ENCODE measurements at places on chromosomes 4 and X.
A peak's percentile ranks its signal among the peaks of the same experiment; 100 is the strongest.

- no peak for DNase-seq
These were observed 23.6 kb upstream of the GPRIN3 start for GRCh38 chr4:89331197-89331596.

- DNase-seq: no peak
These were observed 12.4 kb upstream of the RGS12 start for GRCh38 chr4:3280466-3280865.

GRCh38 chrX:46567388-46567787 lies 6.2 kb upstream of the CHST7 start:
- no peak for DNase-seq

GRCh38 chr4:27594922-27595321 lies 734.3 kb downstream of the STIM2 start:
- DNase-seq: no peak

GRCh38 chr4:126354784-126355183 lies 1040.0 kb downstream of the FAT4 start:
- no peak for DNase-seq

DNA sequence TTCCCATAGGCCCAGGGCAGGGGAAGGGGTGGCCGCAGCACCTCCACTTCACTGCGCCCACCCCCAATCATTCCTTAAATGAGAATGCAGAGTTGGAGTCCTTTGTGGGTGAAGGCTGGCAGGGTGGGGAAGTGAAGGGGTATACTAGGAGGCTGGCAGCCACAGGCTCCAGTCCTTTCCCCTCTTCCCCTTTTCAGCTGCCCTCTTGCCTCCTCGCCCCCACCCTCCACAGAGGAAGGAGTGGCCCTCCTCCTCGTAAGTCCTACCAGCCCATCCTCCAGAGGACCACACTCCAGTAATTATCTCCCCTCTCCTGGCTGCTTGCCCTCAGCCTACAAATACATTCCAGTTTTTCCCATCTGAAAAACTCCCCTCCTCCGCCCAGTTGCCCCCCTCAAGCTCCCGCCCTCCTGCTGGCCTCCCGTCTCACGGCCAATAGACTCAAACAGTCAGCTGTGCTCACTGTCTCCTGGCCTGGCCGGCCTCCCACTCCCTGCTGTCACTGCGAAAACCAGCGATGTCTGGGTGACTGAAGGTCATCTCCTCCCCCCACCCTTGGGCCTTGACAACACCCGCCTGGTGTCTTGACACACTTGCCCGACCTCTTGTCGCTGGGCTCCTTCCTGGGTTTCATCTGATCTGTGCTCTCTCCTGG lies 38.8 kb downstream of the EFNB1 start:
- DNase-seq: no peak

DNA sequence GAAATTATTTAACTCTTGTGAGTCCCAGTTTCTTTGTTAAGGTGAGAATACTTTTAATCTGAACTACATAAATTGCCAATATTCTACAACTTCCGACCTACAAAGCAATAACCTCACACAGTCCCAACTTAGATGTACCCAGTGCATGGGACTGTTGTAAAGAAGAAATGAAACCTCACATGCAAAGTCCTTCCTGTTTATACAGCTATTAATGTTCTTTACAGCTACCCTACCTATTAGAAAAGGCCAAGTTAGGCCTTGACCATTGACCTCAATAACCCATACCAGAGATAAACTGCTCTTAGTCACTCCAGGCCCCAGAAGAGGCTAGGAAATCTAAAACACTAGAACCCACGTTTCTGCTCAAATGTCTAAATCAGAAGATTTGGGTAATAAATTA lies 920.1 kb upstream of the TENM3 start:
- DNase-seq: no peak

GRCh38 chrX:107272431-107272921 lies 66.1 kb downstream of the DNAAF6 start:
- no peak for DNase-seq

- DNase-seq: no peak
These were observed 153.5 kb downstream of the PCDH18 start for GRCh38 chr4:137378821-137379220.

DNA sequence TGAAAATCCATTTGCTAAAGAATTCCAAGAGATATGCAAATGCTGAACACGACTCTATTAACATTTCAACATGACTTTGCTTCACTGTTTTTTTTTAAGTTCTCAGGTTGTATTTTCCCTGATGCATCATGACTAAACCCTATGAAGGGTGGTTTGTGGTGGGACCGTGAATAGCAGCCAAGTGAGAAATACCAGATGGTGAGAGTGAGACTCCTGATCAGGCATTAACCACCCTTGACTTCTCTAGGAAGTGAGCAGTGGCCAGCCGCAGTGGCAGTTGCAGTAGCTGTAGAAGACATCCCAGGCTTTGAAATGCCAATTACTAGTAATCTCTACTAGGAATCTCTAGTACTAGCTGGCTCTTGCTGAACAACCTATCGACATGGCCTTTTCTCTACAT lies 383.4 kb downstream of the FAM133A start:
- no peak for DNase-seq

DNA sequence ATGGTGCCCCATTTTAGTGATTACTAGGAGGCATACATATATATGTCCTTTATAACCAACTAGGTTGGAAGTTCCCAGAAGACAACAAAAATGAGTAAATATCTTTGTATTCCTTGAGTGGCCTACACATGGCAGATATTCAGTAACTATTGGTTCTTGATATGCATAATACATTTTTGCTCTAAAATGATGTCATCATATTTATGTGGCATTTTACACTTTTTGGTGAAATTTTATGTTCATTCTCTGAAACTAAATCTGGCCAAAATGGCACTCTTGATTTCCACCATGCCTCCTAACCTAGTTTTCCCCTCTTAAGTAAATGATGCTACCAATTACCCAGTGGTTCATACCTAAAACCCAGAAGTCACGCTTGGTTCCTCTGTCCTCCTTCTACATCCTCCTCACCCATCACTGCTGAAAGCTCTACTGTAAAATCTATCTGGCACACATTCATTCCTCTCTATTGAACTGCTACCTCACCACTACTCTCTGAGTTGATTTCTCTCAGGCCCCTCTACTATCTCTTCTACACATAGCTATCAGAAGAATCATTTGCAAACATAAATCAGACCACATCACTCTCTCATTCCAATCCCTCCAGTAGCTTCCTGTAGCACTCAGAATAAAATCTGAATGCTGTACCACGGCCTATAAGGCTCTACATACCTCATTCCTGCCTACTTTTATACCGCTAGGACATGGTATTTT lies 13.4 kb downstream of the SLC10A7 start:
- DNase-seq: no peak

GRCh38 chrX:69228732-69229131 lies 63.5 kb upstream of the PJA1 start:
- DNase-seq: no peak

DNA sequence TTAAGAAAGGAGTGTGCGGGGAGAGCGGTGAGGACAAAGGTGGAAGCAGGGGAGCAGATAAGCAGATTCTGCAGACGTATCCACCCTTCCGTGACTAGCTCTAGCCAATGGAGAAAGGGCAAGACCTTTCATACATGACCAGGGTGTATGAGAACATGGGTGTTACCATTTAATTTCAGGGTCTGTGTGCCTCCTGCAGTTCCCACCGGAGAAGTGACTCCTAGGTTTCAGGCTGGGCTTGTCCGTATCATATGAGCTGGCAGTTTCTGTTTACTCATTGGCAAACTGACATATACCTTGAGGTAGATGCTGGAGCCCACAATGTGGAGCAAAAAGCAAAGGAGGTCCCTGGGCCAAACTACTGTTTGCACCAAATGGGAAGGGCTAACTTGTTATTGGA lies 6.8 kb downstream of the RBM47 start:
- no peak for DNase-seq

- no peak for DNase-seq
These were observed 157.8 kb upstream of the TLL1 start for GRCh38 chr4:165715211-165715610.

- no peak for DNase-seq
These were observed 39.4 kb downstream of the WFS1 start for GRCh38 chr4:6308899-6309643.

- no peak for DNase-seq
These were observed 37.7 kb downstream of the ARHGAP24 start for GRCh38 chr4:85512446-85513205.

GRCh38 chrX:133444952-133445831 lies 29.9 kb upstream of the GPC4 start:
- no peak for DNase-seq

- no peak for DNase-seq
These were observed 562.2 kb upstream of the SLIT2 start for GRCh38 chr4:19689511-19689910.

GRCh38 chr4:25883565-25883964 lies 20.8 kb upstream of the SEL1L3 start:
- no peak for DNase-seq

GRCh38 chr4:98652996-98653395 lies 5.4 kb downstream of the TSPAN5 start:
- DNase-seq: no peak

DNA sequence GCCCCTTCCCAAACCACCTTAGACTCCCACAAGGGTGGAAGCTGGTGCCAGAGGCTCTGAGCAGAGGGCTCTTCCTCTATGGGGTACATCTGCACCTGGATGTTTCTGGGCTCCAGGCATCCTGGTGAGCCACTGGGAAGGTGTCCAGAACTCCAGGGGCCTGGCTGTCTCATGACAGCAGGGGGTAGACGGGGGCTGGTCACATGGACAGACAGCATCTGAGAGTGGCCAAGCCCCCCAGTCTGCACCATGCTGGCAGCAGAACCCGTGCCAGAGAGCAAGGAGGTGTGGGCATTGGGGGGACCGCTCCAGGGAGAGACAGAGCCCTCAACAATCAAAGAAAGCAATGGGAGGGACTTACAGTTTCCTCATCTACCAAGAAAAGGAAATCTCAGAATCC lies 39.5 kb downstream of the ZFYVE28 start:
- no peak for DNase-seq

- no peak for DNase-seq
These were observed 125.4 kb downstream of the AMMECR1 start for GRCh38 chrX:110192516-110192915.

DNA sequence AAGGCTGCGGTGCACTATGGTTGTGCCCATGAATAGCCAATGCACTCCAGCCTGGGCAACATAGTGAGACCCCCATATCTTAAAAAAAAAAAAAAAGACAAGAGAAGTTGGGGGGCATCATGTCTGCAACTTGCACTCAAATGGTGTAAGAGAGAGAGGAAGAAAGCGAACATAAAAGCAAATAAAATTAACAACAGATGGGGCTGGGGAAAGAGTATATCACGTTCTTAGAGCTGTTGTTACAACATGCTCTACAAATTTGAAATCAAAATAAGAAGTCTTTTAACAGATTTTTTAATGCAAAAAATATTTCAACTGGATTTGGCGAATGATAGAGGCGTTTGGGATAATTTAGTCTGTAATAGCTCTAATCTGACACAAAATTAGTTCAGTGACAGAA lies 144.9 kb downstream of the FNIP2 start:
- DNase-seq: no peak

DNA sequence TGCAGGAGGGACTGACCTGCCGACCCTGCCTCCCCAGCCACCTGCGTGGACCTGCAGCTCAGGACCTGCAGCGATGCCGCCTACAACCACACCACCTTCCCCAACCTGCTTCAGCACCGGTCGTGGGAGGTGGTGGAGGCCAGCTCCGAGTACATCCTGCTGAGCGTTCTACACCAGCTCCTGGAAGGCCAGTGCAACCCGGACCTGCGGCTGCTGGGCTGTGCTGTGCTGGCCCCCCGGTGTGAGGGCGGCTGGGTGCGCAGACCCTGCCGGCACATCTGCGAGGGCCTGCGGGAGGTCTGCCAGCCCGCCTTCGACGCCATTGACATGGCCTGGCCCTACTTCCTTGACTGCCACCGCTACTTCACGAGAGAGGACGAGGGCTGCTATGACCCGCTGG lies 8.5 kb downstream of the CPZ start:
- no peak for DNase-seq

DNA sequence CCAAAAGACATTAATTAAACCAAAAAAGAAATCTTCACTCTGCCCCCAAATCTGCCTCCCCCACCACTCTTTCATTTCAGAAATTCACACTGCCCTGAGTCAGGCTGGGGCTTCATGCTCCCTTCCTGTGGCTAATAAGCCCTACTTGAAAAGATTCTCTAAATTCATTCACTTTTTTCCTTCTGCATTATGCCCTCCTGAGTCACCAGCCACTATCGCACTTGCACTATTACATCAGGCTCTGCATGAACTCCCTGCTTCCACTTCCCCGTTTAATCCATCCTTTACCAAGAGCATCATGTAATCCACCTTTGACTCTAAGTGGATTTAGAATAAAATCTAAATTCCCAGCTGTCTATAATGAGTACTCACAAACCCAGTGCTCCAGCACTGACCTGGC lies 295.4 kb upstream of the KLF3 start:
- DNase-seq: no peak

- no peak for DNase-seq
These were observed 22.2 kb upstream of the HMX1 start for GRCh38 chr4:8893624-8894423.

DNA sequence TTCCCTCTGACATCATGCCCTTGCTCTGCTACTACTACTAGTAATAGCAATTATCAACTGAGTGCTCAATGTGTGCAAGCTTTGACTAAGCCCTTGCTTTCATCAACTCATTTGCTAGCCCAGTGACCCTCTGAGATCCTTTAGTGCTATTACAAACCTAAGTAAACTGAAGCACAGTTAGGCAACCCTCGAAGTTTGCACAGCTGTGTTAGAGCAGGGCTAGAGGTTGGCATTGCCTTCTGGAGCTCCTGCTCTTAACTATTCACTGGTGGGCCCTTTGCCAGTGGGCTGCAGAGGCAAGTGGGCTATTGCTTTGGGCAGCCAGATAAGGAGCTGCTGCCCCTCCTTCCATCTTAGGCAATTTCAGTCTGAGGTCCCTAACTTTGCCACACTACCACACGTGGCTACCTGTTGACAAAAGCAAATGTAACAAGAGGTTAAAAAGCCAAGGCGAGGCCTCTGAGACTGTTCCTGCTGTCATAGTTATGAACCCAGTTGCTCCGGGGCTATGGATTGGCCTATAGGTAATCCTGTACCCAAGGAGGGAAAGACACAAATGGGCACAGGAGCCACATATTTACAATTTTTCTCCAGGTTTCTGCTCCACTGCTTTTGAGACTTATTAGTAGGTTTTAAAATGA lies 41.5 kb upstream of the ANKRD50 start:
- no peak for DNase-seq

GRCh38 chr4:88616275-88617150 lies 24.2 kb downstream of the HERC3 start:
- no peak for DNase-seq

DNA sequence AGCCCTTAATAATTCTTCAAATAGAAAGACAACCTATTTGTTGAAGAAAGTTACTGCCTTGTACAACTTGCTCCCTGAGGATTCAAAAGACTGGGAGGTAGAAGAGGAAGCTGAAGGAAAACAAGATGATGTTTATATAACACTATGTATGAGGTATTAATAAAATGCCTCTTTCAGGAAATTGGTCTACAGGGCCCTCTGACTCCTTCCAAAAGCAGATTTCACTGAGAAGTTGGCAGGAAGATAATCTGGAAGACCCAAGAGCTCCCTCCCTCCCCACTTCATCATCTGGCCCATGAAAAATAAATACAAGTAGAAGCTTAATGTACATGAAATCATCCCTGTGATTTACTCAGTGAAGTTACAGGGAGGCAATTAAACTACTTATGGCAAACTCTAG lies 107.5 kb upstream of the MAGEC2 start:
- no peak for DNase-seq

- peak; percentile 21 for DNase-seq
These were observed 136.2 kb upstream of the BMPR1B start for GRCh38 chr4:94621491-94622080.

GRCh38 chr4:185931986-185932385 lies 120.0 kb upstream of the SORBS2 start:
- no peak for DNase-seq

- DNase-seq: no peak
These were observed 187.8 kb downstream of the CCNG2 start for GRCh38 chr4:77344784-77345183.

Data from keratinocyte (primary cell).